ENCODE measurements at places on chromosomes 13 and 19. TPM values are rescaled to one million over a fixed set of nuclear protein-coding genes. Genes with fewer than 3 reads are reported as not detected.

The OR7C1 gene
- not detected for total RNA-seq

The OR7E24 gene
- not detected for total RNA-seq

The BRME1 gene
- total RNA-seq, result 3.7 TPM

The IGFL3 gene
- not detected for total RNA-seq

The CYP4F12 gene
- total RNA-seq, result not detected

The CSNK1A1L gene
- not detected for total RNA-seq

The COL4A2 gene
- total RNA-seq, result 131 TPM

The ZNF813 gene
- total RNA-seq, result 30.9 TPM

The SLC10A2 gene
- not detected for total RNA-seq

The GGN gene
- total RNA-seq, result 0.70 TPM

The ZNF221 gene
- 14.0 TPM for total RNA-seq

The ZNF468 gene
- 34.9 TPM for total RNA-seq

The ZNF814 gene
- total RNA-seq, result 75.1 TPM

The USHBP1 gene
- total RNA-seq, result 5.2 TPM

The ZNF99 gene
- 0.03 TPM for total RNA-seq

The MAST3 gene
- 8.8 TPM for total RNA-seq

The ZNF556 gene
- total RNA-seq, result not detected

The ZNF805 gene
- total RNA-seq, result 18.5 TPM

The LRRC63 gene
- not detected for total RNA-seq

The ATP4B gene
- total RNA-seq, result not detected

The ZNF665 gene
- 5.4 TPM for total RNA-seq

The SPINT2 gene
- total RNA-seq, result 468 TPM

The CIC gene
- total RNA-seq, result 42.0 TPM
